ENCODE measurements at places on chromosomes 2 and 18.

DNA sequence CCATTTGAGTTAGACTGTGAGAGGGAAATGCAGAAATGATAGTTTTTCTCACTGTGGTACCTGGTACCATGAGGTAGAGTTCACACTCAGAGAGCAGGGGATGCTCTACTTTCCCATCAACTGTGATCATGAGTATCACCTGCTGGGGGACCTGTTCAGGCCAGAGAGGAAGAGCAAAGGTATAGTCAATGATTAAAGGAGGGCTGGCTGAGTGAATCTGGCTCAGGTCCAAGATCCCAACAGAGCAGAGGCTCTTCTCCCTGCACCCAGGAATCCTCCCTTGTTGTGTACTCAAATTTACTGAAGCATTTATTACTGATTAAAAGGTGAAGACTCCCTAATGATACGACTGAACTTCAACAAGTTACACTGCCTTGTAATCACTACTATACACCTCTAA is 104.6 kb upstream of the CHRNA1 start:
- DNase-seq: no peak

- DNase-seq: no peak
Observed at GRCh38 chr2:66134138-66134701, 300.7 kb upstream of the MEIS1 start.

DNA sequence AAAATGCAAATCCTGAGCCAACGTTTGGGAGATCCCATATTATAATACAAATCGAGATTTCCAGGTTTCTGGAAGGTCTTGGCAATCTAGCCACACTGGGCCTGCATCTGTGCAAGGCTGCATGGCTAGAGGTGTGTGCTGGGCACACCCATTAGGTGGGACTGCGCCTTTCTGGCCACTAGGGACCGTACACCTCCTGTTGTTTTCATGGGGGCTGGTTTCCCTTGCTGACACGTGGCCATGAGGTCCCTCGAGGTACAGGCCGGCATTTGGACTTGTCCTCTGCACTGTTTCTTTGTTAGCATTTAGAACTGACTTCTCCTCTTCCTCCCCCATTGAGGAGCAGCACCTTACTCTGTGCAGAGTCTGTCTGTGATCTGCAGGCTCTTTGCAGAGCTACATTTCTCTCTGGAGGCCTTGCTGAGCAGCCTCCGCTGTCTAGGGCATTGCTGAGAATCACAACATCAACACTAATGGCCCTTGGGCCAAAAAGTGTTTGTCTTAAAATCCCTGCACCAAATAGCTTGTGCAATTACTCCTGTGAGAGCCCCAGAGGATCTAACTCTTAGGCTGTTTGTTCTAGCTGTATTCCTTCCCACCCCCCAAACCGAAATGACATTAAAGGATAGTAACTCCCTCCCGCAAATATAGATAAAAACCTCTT is 131.2 kb downstream of the NEDD4L start:
- no peak for DNase-seq

DNA sequence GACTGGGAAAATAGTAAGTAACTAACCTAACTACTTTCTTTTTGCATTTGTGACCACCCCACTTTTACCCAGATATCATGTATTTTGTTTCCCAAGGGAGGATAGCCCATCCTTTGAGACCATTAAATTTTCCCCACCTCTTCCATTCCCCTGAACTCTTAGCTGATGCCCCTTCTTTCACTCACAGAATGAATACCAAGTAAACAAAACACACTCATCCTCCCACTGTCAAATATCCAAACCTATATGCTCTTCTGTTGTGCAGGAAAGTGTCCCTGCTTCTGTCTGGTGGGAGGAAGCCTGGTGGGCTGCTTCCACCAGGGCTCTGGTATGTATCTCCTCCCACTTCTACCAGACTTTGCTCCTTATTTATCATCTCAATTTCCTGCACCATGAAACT is 64.6 kb upstream of the PARD3B start:
- DNase-seq: no peak

DNA sequence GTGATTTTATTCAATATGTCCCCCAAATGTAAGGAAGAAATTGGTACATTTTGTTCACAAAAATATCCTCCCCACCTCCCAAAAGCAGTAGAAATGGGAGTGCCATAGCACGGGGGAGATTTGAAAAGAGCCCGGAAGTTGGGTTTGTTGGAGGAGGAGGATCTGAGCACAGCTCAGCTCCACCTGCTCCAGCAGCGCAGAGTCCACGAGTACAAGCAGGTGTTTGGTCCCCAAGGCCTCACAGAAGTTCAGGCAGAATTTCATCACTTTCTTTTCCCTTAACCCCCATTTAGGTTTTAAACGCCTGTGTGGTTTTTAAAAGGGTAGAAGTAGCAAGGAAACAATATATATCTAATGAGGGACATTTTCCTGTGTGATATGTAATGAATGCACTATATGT is 56.0 kb downstream of the TRAPPC12 start:
- no peak for DNase-seq

- DNase-seq: no peak
Observed at GRCh38 chr18:45723567-45724355, at the start of gene SLC14A1. TSS of gene SLC14A1 (plus strand) at chr18:45724181. CDS start at chr18:45730321, 6,140 bp downstream.

DNA sequence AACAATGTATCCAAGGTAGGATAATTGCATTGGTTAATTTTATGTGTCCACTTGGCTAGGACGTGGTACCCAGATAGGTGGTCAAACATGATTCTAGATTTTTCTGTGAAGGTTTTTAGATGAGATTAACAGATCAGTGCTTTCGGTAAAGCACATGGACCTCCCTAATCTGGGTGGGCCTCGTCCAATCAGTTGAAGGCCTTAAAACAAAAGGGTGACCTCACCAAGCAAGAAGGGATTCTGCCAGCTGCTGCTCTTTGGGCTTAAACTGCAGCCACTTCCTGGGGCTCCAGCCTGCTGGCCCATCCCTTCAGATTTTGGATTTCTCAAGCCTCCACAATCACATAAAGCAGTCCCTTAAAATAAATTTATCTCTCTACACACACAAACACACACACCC is 226.1 kb upstream of the TPO start:
- no peak for DNase-seq

- DNase-seq: no peak
Observed at GRCh38 chr2:237706257-237706656, 78.9 kb downstream of the LRRFIP1 start.

DNA sequence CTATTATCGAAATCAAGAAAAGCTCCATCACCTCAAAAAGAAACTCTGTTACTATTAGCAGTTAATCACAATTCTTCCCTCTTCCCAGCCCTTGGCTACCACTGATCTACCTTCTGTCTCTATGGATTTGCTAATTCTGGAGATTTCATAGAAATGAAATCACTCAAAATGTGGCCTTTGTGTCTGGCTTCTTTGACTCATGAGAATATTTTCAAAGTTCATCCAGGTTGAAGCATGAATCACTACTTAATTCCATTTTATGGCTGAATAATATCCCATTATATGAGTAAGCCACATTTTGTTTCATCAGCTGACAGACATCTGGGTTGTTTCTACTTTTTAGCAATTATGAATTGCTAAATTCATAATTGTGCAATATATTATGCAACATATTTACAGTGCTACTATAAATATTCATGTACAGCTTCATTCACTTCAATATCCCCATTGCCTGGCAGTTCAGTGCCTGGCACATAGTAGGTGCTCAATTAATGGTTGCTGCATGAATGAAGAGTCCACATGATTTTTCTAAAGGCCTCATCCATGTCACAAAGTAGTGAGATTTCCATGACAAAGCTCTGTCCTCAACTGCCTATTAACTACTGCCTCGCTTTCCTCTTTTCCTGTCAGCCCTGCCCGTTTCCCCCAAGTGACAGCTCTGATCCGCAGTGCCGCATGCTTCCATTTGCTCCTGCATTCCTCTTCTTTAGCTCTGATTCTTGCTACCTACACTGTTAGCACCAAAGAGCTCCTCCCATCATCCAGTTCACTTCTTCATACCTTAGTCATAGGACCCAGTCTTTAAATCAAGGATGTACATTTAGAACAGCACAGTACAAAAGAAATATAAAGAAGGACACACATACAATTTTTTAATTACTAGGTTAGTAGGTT is 32.8 kb downstream of the CCDC93 start:
- DNase-seq: no peak

DNA sequence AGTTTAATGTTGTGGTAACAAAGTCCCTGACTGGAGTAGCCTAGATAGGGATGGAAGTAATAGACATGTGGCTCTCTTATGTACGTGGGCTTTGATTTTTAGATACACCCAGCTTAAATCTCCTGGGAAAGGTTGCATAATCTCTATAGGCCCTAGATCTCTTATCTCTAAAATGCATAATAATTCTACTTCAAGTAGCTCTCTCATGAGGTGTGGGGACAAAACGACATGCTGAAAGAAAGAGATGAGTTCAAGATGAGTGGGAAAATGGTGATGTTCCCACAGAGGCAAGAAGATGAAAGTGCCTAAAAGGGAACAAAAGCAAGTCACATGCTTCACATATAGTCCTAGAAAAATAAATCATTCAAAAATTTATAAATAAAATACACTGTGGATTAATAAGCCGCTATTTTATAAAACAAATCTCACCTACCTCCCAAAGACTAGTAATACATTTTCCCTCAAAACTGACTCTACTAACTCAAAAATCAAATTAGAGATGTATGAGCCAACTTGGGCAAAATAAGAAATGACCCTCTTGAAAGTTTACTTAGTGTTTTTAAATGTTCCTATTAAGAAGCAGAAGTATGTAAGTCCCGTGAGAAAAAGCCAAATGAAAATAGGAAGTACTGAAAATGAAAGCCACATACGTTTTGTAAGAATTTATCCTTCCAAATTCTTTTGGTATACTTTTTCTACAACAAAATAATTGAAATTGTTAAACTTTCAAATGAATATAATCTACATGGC is 148.2 kb upstream of the ITGA4 start:
- no peak for DNase-seq

DNA sequence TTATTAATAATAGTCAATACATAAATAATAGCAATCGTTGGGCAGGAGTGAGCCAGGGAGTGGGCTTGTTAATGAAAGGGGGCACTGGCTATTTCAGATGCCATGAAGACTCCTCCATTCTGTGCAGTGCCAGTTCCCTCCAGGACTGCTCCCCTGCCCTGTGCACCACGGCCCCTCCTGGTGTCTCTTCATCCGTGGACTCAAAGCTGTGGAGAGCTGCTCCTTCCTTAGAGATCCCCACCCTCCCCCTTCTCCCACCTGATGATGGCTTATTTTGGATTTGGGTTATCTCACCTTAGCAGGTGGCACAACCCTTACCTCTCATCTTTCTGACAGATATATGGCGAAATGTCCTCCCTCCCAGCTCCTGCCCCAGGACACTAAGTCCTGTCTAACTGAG is 3.1 kb upstream of the CELF4 start:
- no peak for DNase-seq

DNA sequence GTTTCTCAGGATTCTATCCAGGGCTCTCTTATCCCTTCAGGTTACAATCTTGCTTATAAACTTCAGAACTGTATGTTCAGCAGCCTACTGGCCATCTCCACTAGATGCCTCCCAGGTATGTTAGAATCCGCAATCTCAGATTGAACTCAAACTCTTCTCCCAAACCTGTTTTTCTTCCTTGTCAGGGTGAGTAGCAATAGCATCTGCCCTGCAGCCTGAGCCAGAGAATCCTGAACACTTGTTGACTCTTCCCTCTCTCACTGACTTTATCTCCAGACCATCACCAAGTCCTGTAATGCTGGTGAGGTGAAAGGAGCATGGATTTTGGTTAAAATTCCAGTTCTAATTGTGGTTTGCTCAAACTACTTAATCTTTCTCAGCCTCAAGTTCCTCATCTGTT is 82.6 kb upstream of the ALPP start:
- no peak for DNase-seq

- DNase-seq: no peak
Observed at GRCh38 chr2:38037757-38038621, 38.0 kb downstream of the CYP1B1 start.
